AG09319 (cell line): ENCODE measurements at places on chromosomes 3 and 15.

DNA sequence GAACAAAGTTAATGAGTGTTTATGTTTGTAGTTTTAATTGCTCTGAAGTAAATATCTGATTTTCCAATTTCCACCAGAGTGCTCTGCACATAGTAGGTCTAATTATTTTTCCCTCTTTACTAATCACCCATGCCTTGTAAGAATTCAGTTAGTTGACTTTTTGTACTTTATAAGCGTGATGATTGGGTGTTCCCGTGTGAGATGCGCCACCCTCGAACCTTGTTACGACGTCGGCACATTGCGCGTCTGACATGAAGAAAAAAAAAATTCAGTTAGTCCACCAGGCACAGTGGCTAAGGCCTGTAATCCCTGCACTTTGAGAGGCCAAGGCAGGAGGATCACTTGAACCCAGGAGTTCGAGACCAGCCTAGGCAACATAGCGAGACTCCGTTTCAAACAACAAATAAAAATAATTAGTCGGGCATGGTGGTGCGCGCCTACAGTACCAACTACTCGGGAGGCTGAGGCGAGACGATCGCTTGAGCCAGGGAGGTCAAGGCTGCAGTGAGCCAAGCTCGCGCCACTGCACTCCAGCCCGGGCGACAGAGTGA, 507 bp upstream of the VHL start:
- DNase-seq = no peak

GRCh38 chr15:45253330-45253729, 1.3 kb downstream of the SLC28A2 start:
- DNase-seq = no peak

DNA sequence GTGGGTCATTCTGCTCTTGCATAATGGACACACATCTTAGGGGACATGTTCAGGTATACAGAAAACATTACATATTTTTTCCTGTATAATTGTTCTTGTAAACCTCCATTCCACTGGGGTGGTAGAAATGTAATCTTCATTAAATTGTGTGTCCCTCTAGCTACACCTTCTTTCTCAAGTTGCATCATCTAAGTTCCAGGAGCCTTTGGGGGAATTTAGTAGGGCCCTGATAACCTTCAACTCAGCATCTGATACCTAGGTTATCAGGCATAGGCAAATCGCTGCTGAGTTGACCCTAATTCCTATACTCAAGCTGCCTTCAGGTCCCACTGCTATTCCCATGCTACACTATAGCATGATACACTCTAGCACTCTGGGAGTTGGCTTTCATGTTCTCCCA, 19.1 kb upstream of the CLASP2 start:
- DNase-seq = no peak

DNA sequence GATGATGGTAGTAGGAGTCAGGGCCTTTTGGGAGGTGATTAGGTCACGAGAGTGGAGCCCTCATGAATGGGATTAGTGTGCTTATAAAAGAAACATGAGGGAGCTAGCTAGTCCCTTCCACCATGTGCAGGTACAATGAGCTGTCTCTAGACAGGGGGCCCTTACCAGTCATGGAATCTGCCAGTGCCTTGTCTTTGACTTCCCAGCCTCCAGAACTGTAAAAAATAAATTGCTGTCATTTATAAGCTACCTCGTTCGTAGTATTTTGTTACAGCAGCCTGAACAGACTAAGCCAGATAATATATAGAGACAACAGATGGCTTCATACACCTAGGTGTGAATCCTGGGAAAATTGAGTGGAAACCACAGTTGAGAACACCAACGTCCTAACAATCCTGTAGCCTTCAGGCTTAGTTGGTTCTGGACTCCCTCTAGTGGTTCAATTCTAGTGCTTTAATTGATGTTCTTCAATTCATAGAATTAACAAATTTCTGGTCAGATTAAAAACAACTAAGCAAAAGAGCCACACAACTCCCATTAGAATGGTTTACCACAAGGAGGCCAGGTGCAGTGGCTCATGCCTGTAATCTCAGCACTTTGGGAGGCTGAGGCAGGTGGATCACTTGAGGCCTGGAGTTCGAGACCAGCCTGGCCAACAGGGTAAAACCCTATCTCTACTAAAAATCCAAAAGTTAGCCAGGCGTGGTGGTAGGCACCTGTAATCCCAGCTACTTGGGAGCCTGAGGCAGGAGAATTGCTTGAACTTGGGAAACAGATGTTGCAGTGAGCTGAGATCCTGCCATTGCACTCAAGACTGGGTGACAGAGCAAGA, 21.3 kb upstream of the GATM start:
- no peak for DNase-seq

DNA sequence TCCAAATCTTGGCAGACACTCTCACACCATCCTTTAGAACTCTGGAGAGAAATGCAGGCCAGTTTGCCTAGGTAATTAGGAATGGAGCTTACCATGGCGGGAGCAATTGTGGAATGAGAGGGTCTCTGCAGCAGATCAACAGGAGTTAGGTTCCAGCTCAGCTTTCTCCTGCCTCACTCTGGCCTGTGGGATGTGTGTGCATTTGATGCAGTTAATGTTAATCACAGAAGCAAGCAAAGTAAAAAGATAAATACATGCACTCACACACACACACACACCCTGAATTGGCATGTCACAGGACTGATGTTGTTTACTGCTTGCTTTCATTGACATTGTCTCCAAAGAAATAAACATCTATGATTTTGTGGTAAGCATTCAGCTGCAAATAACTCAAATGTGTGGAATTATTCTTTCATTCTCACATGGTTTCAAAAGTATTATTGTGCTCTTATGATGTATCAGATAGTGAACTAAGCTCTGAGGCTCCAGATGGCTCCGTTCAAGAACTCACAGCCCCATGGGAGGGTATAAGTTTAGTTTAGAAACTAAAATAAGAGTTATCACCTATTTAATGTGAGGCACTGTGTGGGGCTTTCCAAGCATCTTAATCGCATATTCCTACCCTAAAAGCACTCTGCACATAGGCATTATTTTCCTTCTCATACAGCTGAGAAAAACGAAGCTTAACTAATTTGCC, 31.3 kb upstream of the BFSP2 start:
- no peak for DNase-seq

- no peak for DNase-seq
Observed at GRCh38 chr3:52313188-52313773, 2.8 kb upstream of the DNAH1 start.

GRCh38 chr15:74793135-74794028, 11.5 kb downstream of the CSK start:
- DNase-seq = no peak

DNA sequence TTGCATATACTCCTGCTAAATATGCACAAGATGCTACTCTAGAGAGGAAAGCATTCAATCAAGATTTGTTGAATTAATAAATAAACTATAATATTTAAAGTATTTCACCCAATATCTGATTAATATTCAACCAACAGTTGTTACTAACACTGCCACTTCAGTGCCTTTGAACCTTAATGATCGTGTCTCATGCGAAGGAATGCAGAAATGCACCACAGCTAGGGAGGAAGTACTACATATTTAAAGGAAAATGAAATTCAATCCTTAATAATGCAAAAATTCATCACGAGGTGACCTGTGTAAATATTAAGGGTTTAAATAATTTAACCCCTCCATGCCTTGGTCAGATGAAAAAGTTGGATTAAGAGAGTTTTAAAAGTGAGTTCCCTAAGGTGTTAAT, 114.2 kb upstream of the DAZL start:
- DNase-seq = no peak

DNA sequence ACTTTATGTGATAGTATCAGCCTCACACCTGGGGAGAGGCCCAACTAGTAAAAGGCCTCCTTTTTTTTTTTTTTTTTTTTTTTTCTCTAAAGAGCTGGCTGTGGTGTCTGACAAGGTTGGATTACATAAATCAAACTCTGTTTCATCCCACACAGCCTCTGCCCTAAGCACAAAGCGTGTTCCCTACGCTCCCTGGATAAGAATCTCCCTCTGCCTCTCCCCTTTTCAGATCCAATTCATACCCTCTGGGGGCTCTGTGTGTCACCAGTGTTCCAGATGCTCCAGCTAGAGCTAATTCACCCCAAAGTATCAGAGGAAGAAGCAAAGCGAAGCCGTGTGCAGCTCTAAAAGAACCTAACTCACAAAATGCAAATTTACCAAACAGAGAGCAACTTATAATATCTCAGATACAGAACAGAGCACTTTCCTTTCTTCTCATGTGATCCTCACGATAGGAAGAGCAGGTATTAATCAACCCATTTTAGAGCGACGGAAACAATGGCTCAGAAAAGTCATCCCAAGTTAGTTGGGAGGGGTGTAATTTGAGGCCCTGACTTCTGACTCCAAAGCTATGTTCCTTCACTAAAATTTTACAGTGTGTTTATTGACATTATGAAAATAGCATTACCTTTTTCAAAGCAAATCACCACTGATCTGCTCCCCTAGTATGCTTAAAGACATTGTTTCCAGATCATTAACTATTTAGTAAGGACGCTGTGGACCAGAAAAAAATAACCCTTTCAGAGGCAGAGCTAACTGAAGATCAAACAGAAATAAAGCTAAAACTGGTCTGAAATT, 12.4 kb downstream of the BMF start:
- DNase-seq = no peak

DNA sequence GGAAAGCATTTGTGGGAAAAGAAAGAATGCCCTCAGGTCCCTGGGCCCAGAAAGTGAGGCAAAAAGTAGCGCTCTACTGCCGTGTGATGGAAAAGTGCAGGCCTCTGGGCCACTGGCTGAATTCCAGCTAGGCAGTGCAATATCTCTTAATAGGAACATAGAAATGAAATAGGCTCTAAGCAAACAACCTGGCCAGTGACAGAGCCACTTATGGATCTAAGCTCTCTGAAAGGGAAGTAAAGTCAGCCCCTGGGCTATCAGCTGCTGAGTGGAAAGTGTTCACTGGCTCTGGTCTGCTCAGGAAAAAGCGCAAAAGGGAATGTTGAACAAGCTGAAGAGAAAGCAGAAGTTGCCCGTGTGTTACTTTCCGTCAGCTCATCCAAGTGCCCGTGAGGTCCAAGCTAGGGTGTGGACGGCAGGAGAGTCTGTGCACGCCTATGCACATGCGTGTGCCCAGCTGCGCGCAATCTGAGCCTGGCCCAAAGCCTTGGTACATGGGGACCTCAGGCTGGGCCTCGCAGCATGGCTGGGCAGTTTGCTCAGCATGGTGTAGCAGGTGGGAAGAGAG, 74.0 kb upstream of the RAD18 start:
- DNase-seq = no peak

- no peak for DNase-seq
Observed at GRCh38 chr3:127762077-127762786, 60.1 kb downstream of the MGLL start.

- no peak for DNase-seq
Observed at GRCh38 chr15:28051955-28052633, 47.0 kb downstream of the OCA2 start.

GRCh38 chr15:98522127-98522526, 126.2 kb upstream of the IGF1R start:
- DNase-seq = no peak

DNA sequence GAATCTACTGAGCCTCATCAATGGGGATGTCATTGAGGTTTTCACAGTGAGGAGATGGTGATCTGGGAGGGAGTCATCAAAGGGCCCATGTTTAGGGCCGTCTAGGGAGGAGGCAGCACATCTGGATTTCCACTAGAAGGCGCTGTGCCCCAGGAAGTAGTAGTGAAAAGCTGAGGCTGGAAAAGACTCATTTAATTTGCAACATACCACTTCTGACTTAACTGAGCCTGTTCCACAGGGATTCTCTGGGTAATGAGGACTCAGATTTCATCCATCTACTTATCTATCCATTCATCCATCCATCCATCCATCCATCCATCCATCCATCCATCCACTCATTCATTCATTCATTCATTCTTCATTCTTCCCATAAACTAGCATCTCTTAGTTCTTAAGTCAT, 17.4 kb upstream of the SHF start:
- DNase-seq = no peak

GRCh38 chr3:197256836-197257444, 41.5 kb downstream of the DLG1 start:
- DNase-seq = peak; percentile 25

DNA sequence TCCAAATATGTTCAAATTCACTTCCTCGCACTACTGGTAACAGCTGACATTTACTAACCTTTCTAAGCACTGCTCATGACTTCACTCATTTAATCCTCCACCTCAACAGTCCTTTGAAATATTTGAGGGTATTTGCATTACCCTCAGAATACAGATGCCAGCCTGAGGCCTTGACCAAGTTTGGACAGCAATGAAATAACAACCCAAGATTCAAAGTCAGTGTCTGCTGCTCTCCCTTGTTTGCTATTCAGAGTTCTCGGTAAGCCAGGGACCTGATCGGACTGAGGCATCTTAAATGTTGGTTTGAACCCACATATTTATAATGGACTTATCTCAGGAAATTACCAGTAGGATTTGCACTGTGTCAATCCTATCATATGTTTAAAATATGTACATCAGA, 19.9 kb upstream of the SNRK start:
- DNase-seq = no peak

- no peak for DNase-seq
Observed at GRCh38 chr3:18489939-18490338, 64.8 kb upstream of the SATB1 start.

GRCh38 chr15:60441331-60441730, 37.6 kb downstream of the ICE2 start:
- DNase-seq = no peak

- DNase-seq = no peak
Observed at GRCh38 chr15:41656188-41656587, 4.0 kb upstream of the MGA start.

GRCh38 chr3:94184781-94185180, 121.9 kb downstream of the NSUN3 start:
- DNase-seq = no peak

GRCh38 chr15:70995383-70995970, 102.9 kb downstream of the LRRC49 start:
- no peak for DNase-seq

DNA sequence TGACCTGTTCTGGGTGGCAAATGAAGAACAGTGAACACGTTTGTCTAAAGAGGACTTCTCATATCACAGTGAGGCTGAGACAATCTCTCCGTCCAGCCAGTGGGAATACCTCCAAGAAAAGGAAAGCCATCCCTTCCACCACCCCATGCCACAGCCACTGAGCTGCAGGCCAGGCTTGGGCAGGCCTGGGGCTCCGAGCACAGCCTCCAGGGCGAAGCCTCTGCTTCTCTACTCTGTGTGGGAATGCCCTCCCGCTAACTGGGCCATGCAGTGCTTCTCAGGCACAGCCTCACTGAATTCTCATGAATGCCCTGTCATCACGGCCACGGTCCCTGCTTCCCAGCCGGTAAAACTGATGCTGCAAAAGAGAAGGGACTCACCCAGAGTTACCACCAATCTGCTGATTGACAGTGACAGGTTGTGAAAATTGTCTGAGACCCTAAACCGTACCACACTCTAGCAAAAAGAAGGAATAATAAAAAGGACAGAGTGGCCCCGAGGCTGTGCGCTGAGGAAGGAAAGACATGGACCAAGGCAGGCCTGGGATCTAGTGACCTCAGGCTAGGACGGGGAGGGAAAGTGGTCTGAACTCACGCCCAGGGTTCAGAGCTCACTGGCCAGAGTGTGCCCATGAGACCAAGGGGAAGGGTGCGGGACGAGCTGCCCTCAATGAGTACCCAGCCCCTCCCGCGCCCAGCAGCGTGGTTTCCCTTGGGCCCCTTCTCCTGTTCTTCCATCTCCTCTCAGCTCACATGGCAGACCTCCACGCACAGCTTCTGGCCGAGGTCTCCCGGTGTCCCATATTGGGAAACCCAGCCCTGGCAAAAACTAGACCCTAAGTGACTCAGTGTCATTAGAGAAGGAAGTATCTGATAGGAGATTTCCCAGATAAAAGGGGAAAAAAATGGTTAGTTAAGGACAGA, 52.8 kb downstream of the DHX30 start:
- DNase-seq = no peak

- no peak for DNase-seq
Observed at GRCh38 chr3:45987368-45988291, 8.0 kb downstream of the FYCO1 start.

GRCh38 chr3:27454914-27455313, 29.3 kb downstream of the SLC4A7 start:
- no peak for DNase-seq
